ENCODE measurements at places on chromosomes 7 and 10.

GRCh38 chr7:112481833-112482670, 1.3 kb downstream of the LSMEM1 start:
- DNase-seq, result no peak

- DNase-seq, result no peak
Observed at GRCh38 chr7:105617280-105618015, 36.2 kb upstream of the EFCAB10 start.

GRCh38 chr10:49650724-49651034, 28.8 kb upstream of the C10orf53 start:
- no peak for DNase-seq

- DNase-seq, result no peak
Observed at GRCh38 chr7:47291461-47292081, 290.3 kb downstream of the TNS3 start.

GRCh38 chr10:63504145-63504881, 16.9 kb upstream of the REEP3 start:
- no peak for DNase-seq

GRCh38 chr7:16845746-16846145, 36.0 kb downstream of the AGR3 start:
- no peak for DNase-seq

GRCh38 chr7:99393355-99394187, 14.8 kb downstream of the PDAP1 start:
- no peak for DNase-seq

GRCh38 chr7:2100278-2101208, 132.2 kb downstream of the MAD1L1 start:
- DNase-seq, result no peak

DNA sequence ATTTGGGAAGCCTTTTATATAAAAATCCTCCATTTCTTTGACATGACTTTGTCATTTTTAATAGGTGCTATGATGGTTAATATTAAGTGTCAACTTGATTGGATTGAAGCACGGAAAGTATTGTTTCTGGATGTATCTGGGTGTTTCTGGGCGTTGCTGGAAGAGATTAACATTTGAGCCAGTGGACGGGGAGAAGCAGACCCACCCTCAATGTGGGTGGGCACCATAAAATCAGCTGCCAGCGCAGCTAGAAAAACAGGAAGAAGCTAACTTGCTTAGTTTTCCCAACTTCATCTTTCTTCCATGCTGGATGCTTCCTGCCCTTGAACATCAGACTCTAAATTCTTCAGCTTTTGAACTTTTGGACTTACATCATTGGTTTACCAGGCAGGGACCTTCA, 1003.0 kb downstream of the SORCS3 start:
- no peak for DNase-seq

GRCh38 chr7:81210137-81211064, 291.6 kb upstream of the SEMA3C start:
- DNase-seq, result no peak

- DNase-seq, result no peak
Observed at GRCh38 chr7:72020311-72020710, 391.8 kb downstream of the CALN1 start.

DNA sequence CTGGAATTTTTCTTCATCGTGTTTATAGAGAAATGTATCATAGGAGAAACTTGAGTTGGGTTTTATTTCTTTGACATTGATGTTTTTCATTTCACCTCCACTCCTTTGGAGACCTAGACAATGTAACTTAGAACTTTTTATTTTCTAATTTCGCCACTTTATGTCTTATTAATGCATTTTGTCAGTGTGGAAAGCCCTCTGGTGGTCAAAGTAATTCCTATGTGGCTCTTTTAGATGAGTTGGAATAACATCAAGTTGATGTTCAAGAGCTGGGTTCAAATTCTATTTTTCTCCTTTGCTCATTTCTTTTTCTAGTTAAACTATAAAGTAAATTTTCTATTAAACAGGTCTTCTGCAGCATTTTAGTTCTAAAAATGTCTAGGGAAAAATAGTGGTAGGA, 478.6 kb downstream of the LRMDA start:
- no peak for DNase-seq

- DNase-seq, result no peak
Observed at GRCh38 chr7:81470724-81471379, 299.0 kb downstream of the HGF start.

DNA sequence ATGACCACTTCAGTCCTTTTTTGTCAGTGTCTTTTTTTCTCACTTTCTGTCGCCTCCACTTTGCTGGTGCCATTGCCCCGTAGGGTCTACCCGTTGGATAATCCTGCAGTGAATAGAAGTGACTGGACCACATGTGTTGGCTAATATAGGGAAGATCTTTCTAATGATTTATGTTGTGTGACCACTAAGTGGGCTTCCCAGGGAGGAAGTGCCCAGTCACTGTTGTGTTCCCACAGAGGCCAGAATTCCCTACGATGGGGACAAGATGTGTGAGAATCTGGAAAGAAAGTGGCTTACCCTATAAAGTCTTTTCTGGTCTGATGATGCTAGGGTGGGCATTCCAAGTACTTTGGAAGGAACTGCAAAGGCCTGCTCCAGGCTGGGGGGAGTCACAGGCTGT, 28.4 kb upstream of the SMC3 start:
- no peak for DNase-seq

GRCh38 chr10:84539216-84539615, 210.8 kb downstream of the CCSER2 start:
- DNase-seq, result no peak

GRCh38 chr7:112103246-112103645, 103.0 kb downstream of the DOCK4 start:
- DNase-seq, result no peak

DNA sequence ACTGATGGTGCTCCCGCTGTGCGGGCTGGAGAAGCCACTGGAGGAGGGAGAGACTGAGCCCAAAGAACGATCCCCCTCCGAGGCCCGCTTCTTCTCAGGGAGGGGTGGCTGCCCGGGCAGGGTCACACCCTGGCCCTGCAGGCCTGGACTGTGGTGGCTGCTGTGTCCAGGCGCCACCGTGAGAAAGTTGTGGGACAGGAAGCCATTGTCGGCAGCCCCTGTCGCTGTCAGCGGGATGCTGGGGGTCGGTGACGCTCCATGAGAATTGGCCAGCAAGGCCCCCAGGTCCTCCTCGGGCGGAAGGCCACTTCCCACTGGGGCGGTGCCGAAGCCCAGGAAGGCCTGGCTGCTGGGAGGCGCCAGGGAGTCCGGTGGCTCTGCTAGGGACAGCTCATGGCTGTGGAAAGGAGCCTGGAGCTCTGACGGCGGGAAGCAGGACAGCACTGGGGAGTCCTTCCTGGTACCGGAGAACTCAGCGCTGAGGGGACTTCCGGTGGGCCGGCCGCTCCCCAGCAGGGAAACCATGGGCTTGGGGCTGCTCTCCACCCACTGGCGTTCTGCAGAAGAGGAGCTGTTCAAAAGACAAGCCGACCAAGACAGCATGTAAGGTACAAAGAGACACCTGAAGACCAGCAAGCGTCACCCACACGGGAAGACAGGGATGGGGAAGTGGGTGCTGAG, 278.8 kb downstream of the TNS3 start:
- DNase-seq, result no peak

GRCh38 chr7:155143381-155143780, 73.3 kb downstream of the HTR5A start:
- no peak for DNase-seq

DNA sequence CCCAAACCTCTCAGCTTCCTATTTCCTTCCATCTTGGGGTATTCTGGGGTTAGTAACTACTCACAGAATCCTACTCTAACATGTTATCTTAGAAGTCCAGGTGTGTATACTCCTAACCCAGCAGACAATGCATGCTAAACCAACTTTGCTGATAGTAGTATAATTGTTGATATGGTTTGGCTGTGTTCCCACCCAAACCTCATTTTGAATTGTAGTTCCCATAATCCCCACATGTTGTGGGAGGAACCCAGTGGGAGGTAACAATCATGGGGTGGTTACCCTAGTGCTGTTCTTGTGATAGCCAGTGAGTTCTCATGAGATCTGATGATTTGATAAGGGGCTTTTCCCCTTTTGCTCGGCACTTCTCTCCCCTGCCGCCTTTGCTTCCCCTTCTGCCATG, 135.1 kb downstream of the CHRM2 start:
- no peak for DNase-seq

DNA sequence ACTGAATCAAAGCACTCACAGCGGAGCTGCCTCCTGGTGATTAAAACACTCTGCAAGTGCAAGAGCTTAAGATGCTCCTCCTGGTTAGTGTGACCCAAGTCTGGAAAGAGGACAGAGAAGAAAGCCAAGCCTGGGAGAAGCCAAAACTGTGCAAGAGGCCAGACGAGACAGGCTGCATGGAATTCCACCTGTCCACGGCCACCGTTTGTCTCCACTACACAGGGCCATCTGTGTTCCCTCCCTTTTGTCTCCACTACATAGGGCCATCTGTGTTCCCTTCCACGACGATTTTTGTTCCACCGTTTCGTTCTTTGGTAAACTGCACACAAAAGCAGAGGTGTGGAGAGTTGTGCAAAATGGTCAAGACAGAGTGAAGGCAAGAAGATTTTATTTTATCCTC, 233.0 kb downstream of the DIP2C start:
- no peak for DNase-seq

DNA sequence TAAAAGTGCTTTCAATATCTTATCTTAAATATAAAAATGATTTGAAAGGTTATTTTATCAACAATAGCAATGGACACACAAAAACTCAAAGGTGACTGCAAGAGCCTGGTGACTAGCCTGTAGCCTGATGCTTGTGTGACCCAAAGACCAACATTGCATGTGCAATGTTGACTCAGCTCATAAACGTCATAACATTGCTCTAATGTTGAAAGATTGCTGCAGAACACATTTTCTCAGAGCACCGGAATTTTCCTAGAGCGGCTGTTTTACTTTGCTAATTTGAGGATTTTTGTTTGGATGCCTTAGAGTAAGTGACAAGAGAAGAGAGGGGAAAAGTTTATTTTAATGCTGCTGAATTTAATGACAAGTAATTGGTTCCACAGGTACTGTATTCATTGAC, 107.1 kb downstream of the RAB18 start:
- DNase-seq, result no peak

GRCh38 chr10:30185916-30186315, 126.5 kb upstream of the JCAD start:
- DNase-seq, result no peak

GRCh38 chr7:150867605-150868004, 15.3 kb downstream of the AOC1 start:
- DNase-seq, result no peak

DNA sequence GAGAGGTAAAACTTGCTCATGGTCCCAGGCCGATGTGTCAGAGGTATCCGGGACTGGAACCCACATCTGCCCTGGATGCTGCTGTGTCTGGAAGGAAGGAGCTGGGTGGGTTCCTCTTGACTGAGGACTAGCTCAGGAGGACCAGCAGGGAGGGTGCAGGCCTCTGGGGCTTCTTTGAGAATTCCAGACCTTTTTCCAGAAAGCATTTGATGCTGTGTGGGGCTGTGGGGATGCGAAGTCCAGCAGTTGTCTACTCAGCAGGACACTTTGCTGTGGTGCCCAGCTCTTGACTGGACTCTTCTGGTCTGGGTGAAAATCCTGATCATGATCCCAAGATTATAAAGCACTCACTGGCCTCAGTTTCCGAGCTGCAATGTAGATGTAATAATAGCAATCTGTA, 1.7 kb downstream of the RAMP3 start:
- no peak for DNase-seq

DNA sequence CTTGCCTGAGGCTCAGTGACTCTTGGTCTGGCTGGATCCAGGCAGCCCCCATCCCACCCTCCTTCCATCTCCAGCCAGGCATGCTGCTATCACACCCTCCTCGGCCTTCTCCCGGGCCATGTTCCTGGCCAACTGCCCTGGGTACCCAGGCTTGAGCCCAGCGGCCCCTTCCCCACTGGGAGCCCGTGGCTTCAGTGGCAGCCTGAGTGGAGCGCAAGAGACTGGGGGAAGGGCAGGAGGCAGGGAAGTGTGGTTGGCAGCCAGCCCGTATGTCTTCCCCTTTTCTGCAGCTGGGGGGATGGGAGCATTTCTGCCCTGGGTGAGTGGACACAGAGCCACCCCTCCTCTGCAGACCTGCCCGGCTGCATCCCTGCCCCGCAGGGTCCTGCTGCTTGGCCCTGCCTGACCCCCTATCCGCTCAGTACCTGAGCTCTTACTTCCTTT, 148.5 kb downstream of the ARHGAP22 start:
- no peak for DNase-seq

DNA sequence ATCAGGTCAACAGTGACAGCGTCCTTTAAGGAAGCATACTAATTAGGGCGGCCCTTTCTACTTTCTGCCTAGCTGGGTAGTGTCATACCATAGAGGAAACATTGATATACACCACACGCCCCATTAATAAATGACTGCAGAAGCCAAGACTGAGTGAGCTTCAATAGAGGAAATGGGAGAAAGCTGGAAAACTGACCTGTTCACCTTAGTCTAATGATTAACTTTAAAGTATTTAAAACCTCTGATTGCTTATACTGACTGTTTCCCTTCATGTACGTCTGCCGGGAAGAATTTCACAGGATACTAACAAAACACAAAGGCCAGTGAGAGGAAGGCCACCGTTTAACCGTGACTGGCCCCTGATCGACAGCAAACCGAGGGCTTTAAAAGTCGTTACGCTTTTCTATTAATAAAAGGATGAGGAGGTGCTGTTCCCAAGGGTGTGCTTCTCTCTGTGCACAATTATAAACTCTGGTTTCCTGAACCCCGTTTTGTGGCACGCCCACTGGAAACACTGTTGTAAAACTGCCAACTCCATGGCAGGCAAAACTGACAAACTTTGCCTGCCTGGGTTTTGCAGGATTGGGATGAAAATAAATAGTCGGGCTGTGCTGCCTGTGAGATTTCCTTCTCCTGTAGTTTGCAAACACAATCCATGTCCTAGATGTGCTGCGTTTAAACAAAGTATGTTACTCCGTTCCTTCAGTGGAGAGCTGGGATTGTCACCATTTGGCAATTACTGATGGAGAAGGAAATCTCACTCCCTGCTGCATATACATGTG, 137.6 kb downstream of the NRP1 start:
- DNase-seq, result no peak

- DNase-seq, result no peak
Observed at GRCh38 chr7:90188281-90188680, 23.3 kb upstream of the STEAP2 start.

GRCh38 chr7:104045183-104045582, 55.7 kb upstream of the RELN start:
- DNase-seq, result no peak

- no peak for DNase-seq
Observed at GRCh38 chr7:8277394-8277982, 15.5 kb upstream of the ICA1 start.

GRCh38 chr10:127736222-127736914, 617 bp upstream of the FOXI2 start:
- DNase-seq, result no peak
